ENCODE measurements at places on chromosomes 6 and 20.

GRCh38 chr6:104449918-104450317, 409.8 kb downstream of the HACE1 start:
- DNase-seq = no peak

GRCh38 chr20:43448748-43449535, 8.8 kb upstream of the SRSF6 start:
- no peak for DNase-seq

DNA sequence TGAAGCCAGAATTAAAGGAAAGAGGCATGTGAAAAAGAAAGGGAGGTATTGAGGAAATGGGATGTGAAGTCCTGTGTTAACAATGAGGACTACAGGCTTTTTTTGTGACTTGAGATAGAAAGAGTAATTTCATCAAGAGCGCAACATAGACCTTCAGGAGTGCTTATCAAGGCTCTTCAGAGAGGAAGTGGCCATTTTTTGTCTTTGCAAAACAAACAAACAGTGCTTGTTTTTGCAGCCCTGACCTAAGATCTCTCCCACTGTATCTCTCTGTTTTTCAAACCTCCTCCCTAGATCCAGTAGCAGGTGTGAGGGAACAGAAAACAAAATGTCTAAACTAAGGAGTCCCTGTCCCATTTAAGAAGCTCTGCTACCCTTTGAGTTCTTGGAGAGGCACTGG, 710.3 kb upstream of the MARCKS start:
- no peak for DNase-seq

DNA sequence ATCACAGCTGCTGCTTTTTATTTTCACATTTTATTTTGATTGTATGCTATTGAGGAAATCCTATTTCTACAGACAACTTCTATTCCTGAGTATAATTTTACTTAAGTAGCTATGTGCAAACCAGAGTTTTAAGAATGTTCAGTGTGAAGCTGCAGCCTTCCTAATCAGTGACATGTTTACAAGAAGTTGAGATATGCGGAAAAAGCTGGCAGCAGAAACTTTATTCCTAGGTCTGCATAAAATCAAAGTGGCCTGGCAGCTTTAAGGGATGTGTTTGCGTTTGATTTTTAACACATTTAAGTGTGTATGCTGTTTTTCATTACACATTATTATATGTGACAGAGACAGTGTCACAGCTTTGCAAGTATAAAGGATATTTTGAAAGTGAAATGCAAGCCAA, 26.3 kb downstream of the MAPK14 start:
- no peak for DNase-seq

DNA sequence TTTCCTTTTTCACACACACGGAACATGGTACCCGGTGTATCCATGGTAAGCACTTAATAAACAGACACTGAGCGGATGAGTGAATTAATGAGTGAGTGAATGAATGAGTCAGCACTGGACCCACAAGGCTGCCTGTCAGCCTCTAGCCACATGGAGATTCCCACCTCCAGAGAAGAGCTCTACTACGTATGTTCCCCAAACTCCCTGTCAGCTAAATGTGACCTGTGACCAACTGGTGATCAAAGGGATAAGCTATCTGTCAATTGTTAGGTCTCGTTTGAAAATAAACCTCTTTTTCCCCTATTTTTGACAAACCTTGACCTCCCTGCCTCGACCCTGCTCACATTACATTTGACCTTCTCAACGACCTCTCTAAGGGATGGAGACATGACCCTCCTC, 24.5 kb upstream of the TAF8 start:
- no peak for DNase-seq

GRCh38 chr20:61736001-61736635, 329.6 kb downstream of the TAF4 start:
- DNase-seq = no peak

GRCh38 chr6:23244300-23244699, 674.9 kb downstream of the HDGFL1 start:
- no peak for DNase-seq

GRCh38 chr20:14915356-14915755, 577.9 kb upstream of the FLRT3 start:
- no peak for DNase-seq

GRCh38 chr6:115667478-115668026, 393.1 kb downstream of the FRK start:
- no peak for DNase-seq

GRCh38 chr6:91020744-91021143, 433.9 kb upstream of the MAP3K7 start:
- no peak for DNase-seq

DNA sequence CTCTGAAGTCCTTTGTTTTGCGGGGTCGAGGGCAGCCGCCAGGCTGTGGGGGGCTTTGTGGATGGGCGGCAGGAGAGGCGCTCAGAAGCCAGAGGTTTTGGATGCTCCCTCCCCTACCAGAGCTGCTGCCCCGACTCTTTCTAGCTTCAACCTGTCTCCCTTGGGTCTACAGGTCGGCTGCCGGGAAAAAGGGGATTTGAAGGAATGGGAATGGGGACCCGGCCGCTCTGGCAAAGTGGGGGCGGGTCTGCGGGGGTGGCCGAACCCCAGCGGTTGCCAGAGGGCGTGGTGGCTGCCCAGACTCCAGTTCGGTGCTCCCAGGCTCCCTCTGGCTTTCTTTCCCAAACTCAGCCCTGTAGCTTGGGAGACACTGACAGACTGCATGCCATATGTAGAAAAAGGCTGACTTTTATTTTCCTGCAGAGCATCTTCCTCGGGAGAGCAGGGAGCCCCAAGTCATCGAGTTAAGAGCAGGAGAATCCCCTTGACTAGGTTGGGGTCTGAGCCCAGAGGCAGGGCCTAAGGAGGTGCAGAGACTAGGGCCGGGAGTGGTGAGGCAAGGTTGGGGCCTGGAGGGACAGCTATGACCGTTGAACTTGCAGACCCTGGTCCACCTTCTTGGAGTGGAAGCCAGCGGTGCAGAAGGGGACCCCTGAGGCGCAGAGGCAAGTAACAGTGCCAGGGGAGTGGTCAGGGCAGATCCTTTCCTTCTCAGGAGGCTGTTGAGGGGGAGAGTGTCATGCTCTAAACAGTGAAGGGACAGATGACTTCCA, 1.4 kb upstream of the PPP1R18 start:
- no peak for DNase-seq

- no peak for DNase-seq
Observed at GRCh38 chr6:108186226-108186625, 20.4 kb downstream of the NR2E1 start.

GRCh38 chr20:59708326-59708725, 104.0 kb downstream of the PHACTR3 start:
- DNase-seq = no peak

DNA sequence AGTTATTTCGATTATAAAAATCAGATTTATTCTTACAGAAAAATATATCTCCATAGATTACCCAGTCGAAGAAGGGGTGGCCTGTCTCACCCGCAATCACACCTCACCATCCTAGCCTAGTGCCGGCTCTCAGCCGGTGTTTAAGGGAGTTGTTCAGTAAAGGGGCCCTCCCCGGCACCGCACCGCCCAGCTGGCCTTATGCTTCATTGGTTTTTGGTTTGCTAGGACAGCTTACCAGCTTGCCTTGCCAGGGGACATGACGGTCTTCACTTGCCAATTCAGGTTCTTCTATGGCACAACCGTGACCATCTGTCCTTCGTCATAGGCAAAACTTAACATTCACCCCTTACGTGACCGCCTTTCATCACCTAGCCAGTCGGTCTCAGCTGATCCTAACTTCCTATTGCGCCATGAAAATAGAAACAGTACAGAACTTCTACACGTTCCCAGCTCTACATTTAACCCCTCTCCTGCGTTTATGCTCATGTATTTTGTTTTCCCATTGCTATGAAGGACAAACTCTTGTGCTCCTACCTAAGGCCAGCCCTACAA, 44.7 kb upstream of the SLC22A16 start:
- no peak for DNase-seq

DNA sequence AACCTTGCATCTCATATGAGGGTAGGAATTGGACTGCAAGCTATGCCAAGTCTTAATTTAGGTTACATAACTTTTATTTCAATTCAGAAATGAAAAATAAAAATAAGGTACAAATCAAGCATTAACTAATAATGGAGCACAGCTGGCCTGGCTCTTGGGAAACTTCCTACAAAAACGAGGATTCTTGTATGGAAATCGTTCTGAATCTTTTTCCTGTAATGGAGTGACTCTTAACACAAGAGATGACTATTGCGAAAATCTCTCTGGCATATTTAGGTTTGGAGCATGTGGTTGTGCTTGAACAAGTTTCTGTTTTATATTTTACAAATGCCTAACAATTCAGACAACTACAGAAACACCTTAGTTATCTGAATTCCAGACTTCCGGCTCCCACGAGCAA, 34.0 kb upstream of the PI16 start:
- no peak for DNase-seq

GRCh38 chr6:142802124-142802523, 142.9 kb downstream of the HIVEP2 start:
- no peak for DNase-seq

DNA sequence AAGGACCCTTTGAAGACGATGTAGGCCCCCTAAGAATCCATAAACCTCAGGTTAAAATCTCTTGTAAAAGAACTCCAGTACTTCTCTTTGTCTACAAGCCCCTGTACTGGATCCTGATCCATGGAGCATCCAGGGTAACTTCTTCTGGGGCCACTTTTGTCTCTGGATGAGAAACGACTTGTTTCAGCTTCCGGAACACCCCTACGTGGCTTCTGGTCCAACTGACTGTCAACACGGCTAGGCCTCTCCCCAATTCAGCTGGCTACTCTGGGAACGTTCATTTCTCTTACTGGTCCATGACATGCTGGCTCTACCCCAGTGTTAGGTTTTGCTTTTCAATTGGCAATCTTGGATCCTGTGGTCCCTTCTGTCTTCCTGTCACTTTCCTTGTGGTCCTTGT, 198.0 kb downstream of the BACH2 start:
- no peak for DNase-seq

DNA sequence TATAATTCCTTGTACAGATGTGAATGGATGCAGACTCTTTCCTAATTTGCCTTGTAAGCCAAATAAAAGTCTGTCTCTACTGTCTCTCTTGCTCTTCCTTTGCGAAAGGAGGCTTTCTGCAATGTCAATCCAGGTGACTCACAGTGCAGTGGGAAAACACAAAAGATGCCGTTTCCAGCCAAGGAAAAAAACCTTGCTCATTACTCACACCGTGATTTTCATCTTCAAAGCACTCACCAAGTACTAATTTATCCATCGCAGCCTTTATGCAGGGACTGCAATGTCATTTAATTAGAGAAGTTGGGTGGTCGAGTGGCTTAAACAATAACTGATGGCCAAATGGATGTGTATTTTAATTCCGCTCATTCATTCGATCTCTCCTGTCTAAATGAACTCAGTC, 23.8 kb downstream of the SAYSD1 start:
- no peak for DNase-seq

- DNase-seq = no peak
Observed at GRCh38 chr6:19643713-19644112, 193.5 kb upstream of the ID4 start.

Measured in GM12892 (cell line).